ENCODE measurements at places on chromosomes 13 and 19.
A peak's percentile ranks its signal among the peaks of the same experiment; 100 is the strongest.

DNA sequence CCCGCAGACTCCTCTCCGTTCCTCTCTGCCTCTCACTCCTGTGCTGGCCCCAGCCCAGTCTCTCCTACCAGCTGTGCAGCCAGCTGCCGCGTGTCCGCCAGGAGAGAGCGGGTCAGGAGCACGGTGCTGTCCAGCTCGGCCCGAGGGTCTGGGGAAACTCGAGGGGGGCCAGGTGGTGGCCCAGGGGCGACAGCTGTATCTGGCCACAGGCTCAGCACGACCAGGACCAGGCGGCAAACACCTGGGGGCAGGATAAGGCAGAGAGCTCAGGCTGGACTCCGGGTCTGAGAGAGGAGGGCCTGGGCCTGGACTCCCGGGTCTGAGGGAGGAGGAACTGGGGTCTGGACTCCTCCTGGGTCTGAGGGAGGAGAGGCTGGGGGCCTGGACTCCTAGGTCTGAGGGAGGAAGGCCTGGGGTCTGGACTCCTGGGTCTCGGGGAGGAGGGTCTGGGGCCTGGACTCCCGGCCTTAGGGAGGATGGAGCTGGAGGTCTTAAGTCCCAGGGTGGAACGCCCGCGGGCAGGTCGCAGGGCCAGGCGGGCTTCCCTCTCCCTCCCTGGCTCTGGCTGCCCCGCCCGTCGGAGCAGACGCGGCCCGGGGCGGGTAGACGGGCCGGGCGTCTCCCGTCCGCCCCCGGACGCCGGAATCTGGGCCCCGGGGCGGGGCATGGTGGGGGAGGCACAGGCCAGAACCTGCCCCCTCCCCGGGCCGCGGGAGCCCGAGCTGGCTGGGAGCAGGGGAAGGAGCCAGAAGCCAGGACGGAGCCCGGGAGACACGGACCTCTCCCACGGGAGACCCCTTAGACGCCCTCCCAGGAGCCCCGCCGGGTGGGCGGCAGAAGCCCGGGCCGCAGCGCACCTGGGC is 1.3 kb downstream of the IL11 start:
- no peak for DNase-seq

- DNase-seq, result no peak
These were observed 17.8 kb downstream of the HCN2 start for GRCh38 chr19:607301-608154.

DNA sequence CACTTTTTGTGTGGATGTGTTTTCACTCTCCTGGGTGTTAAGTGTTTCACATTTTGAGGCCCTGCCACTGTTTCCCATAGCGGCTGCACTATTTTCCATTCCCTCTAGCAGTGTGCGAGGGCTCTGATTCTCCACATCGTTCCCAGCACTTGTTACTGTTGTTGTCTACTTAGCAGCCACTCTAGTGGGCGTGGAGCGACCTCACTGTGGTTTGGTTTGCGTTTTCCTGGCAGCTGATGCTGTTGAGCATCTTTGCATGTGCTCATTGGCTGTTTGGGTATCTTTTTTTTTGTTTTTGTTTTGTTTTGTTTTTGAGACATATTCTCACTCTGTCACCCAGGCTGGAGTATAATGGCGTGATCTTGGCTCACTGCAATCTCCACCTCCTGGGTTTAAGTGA is 14.4 kb downstream of the NAXD start:
- peak; percentile 28 for DNase-seq

GRCh38 chr13:31793246-31793645 is 53.9 kb downstream of the RXFP2 start:
- no peak for DNase-seq

- no peak for DNase-seq
These were observed 69.1 kb upstream of the RAP2A start for GRCh38 chr13:97364827-97365226.

GRCh38 chr13:29819143-29819542 is 31.3 kb downstream of the UBL3 start:
- DNase-seq, result no peak

GRCh38 chr13:108594153-108594552 is 35.3 kb upstream of the MYO16 start:
- no peak for DNase-seq

- DNase-seq, result no peak
These were observed 11.5 kb downstream of the OR7C2 start for GRCh38 chr19:14952767-14953166.

GRCh38 chr19:1754636-1755466 is 1.5 kb downstream of the ONECUT3 start:
- DNase-seq, result peak; percentile 20

DNA sequence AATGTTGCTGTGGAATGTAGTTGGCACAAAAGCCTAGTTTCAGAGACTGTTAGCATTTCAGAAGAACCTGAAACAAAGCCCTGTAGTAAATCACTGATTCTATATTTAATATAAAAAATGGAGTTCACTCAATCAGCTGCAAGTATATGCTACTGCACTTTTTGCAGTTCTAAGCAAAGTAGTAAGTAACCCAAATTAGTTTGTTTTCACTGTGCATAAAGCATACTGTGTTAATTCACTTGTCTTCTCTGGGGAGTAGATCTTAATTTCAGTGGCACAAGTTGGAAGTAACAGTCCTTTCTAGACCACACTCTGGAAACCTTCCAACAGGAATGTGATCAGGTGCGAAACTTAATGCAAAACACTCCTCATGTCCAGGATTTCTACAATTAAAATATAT is 139.3 kb downstream of the DACH1 start:
- DNase-seq, result no peak

GRCh38 chr13:68551701-68552522 is 1321.8 kb upstream of the PCDH9 start:
- DNase-seq, result no peak

DNA sequence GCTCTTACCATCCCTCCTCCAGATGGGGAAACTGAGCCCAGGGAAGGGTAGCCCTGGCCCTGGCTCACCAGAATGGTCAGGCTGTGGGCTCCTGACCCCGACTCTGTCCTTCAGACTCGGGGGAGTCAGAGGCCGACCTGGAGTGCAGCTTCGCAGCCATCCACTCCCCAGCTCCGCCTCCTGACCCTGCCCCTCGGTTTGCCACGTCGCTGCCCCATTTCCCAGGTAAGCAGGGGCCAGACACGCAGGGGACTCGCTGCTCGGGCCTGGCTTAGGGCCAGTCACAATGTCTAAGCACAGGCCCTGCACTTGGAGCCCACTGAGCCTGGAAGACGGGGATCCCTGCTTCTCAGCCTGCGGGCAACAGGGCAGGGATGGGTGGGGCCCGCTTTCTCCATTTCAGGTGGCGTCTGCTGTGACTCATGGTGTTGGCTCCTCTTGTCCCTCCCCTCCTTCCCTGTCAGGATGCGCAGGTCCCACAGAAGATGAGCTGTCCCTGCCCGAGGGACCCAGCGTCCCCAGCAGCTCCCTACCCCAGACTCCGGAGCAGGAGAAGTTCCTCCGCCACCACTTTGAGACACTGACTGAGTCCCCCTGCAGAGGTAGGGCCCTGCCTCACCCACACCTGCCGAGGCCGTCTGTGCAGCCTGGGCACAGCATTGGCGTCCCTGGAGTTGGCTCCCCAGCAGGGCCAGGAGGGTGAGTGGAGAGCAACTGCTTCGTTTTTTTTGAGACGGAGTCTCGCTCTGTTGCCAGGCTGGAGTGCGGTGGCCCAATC is 9.2 kb upstream of the OVOL3 start:
- no peak for DNase-seq

- DNase-seq, result no peak
These were observed 143.9 kb upstream of the TSC22D1 start for GRCh38 chr13:44719857-44720671.

DNA sequence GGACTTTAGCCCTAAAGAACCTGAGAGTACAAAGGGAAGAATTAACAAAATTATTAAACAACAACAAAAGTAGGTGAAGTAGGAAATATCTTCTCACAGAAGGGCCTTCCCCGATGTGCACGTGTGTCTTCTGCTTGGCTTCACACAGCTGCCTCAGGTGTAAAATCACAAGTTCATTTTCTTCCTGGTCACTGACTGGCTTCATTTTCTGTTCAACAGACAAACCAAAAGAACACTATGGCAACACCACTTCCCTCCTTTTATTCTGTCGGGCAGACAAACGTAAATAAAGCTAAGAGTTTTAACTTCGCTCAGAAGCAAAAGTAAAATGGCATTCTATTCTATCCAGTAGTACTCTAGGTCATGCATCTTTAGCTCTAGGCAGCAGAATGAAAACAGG is 140.9 kb downstream of the TBC1D4 start:
- DNase-seq, result no peak
